ENCODE measurements at places on chromosomes 11 and 22.
A peak's percentile ranks its signal among the peaks of the same experiment; 100 is the strongest.

DNA sequence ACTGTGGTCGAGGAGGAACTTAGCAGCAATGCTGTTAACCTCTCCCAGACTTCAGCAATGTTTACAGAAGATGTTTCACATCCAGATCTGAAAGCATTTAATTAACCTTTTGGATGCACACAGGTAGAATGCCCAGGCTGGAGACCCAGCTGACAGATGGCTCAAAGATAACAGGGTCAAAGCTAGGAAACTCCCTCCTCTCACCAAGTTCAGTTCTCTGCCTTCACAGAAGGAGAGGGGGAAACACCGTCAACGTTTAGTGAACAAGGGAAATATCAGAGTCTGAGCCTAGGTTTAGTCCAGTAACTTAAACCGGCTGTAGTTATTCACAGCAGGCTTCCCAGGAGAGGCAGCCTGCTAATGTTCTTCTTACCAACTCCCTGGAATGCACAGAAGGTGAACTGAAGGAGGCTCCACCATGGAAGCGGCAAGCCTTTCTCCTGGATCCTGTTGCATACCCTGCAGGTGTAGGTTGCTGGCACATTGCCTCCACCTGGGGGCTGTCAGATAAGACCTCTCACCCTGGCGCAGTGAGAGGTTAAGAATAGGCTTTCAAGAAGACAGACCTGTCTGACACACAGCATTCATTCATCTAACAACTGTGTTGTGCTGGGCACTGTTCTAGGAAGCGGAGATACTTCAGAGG, 23.5 kb upstream of the ANKK1 start:
- DNase-seq: no peak

- no peak for DNase-seq
Measured at GRCh38 chr22:36419912-36420882, 32.4 kb upstream of the MYH9 start.

GRCh38 chr11:73495731-73496130, 102.2 kb downstream of the FAM168A start:
- no peak for DNase-seq

DNA sequence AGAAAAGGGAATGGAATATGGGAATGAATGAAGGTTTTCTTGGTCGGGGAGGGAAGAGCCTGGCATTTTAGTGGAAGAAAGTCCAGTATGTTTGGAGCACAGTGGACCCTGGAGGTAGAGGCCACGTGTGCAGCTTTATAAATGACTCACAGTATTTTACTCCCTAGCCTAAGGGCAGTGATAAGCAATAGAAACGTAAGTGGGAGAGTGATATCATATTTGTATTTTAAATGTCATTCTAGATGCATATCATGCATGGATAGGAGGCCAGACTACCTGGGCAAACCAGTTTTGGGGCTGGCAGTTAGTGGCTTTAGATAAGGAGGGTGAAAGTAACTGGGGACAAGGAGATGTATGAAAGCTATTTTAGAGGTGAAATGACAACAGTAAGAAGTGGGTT, 174.1 kb downstream of the ARHGAP42 start:
- DNase-seq: no peak

GRCh38 chr22:25760848-25761595, 19.0 kb downstream of the MYO18B start:
- no peak for DNase-seq

DNA sequence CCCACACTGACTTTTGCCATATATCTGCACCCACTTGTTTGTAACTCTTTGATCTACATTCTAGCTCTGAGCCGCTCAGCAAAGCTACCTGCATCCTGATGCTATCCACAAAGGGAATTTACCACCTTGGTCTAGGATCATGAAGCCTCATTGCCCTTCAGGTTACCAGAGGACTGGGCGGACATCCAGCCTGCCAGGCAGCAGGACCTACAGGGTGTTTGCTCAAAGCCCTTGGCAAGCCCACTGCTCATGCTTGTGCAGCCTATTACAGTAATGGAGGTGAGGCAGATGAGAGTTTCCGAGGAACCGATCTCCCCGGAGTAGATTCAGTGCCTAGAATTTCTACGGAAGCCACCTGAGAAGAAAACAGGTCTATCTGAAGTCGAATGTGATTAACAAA, 417.2 kb downstream of the OPCML start:
- DNase-seq: no peak

DNA sequence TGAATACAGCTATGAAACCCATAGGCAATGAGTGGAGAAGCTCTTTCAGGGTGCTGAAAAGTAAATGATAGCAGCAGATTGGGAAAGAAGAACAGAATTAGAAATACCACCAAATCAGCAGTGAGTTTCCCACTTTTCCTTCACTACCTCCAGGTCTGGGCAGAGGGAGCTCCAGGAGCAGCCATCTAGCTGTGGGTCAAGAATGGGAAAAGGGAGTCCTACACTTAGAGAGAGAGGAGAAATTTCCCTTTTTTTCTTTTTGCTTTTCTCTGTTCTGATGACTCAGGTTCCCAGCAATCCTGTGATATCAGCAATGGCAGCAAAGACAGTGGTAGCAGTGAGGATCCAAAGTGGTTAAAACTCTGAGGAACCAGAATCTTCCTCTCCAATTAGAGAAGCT, 263.9 kb downstream of the NXPE2 start:
- no peak for DNase-seq

GRCh38 chr11:2701898-2702434, 2.2 kb upstream of the KCNQ1OT1 start:
- DNase-seq: no peak

DNA sequence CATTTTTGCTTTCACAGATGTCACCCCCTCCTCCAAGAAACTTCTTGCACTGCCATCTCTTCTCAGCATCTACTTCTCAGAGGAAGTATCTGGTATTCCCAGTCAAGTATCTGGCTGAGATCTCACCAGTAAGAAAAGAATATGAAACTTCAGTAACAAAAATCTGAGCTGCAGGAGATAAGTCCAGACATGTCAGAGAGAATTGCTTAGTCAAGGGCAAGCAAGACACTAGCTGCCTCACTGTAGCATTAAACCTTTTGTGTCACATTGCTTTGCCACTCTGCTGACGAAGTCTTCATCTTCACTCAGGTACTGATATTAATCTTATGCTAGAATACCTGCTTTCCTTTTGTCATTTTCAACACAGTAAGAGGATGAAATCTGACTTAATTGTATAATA, 70.6 kb upstream of the ZC3H12C start:
- no peak for DNase-seq

DNA sequence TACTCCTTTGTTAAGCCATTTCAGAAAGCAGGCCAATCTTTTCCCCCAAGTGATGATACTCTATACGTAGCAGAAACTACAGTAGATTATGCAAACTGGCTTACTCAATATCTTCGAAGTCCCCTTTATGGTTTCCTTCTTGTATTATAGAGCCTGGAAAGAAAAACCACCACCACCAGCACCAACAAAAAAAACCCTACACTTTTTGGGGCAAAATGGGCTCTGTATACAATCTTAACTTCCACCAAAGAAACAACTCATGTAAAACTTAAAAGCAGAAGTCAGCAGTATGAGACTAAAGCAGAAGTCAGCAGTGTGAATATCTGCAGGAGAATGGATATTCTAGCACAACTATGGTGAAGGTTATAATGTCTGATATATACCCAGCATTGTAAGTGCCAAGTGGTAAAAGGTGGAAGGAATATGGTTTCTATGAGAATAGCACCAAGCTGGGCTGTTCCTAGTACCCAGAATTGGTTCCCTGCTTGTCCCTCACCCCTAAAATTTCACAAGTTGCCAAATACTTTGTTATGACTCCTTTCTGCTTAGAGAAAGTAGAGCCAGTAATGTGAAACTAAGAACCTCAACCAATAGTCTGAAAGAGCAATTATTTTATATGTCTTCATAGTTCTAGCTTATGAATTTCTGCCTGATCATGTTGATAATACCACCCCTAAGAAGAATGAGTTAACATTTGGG, 252.1 kb downstream of the SBF2 start:
- DNase-seq: no peak

DNA sequence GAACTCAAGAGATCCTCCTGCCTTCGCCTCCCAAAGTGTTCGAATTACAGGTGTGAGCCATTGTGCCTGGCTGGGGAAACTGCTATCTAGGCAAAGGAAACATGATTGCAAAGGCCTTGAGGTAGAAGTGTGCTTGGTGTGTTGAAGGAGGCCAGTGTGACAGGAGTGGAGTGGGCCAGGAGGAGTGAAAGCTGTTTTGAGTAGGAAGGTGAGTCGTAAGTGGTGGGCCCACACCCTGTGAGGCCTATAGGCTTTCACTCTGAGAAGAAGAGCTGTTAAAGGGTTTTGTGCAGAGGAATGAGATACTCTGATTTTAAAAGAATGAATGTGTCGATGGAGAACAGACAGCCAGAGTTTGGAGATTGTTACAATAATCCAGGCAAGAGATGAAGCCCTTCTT, 43.4 kb downstream of the WEE1 start:
- DNase-seq: no peak

DNA sequence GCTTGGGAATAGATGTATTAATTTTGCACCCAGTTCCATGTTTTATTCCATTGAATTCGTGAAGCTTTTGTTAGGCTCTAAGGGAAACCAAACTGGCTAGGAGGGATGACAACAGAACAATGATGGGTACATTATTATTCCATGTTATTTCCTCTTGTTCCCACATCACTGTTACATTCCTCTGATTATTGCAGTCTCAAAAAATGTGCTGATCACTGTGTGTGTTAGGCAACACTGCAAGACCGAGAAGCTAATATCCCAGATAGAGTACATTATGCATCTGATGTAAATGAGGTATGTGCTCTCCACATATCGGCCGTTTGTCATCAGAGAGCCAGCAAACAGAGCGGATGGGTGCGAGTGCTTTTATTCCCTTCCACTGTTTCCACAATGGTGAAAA, 327.9 kb downstream of the SOX6 start:
- no peak for DNase-seq

DNA sequence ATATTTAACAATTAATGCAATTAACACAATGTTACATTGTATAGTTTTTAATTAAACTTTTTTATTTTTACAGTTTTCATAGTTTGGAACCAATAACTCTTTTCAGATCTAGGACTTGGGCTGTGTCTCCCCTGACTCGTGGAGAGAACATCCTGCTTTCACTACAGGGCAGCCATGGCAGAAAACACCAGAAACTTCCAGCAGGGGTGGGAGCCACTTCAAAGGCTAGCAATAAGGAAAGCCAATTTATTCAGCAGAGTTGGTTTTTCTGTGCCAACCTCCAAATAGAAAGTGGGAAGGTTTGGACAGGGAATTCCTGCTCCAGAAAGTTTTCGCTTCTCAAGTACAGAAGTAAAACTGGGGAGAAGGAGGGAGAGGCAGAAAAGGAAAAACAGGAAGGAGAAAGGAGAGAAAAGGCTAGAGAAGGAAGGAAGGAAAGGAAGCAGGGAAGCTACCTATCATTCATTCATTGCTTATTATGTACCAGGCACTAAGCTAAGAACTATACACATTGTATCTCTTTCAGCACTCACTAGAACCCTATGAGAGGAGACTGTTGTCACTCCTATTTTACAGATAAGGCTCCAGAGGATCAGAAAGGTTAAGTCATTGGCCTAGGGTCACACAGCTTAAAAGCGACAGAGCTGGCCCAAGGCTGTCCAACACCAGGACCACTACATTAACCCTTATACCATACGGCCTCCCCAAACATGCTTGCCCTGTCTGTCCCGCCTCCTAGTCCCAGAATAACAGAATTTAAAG, 54.8 kb upstream of the CREB3L1 start:
- DNase-seq: no peak

- peak; percentile 19 for DNase-seq
Measured at GRCh38 chr11:123137431-123138224, 57.4 kb downstream of the CLMP start.

DNA sequence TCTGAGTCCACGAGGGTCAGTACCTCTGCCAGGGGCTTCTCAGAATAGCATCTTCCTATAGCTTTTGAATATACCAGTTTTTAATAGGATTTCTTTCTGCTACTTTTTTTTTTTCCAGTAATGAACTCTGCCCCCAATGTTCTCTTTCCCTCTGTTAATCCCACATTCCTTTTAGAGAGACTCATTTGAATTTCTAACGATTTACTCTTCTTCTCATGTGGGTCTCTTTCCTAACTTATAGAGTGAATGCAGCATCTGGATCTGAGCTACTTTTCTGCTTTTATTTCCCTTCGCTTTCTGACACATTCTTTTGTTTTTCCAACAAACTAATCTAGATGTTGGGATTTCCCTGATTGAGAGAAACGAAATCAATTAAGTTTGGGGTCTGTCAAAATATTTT, 71.4 kb downstream of the INSC start:
- DNase-seq: no peak

- DNase-seq: no peak
Measured at GRCh38 chr22:46229701-46230100, 20.4 kb downstream of the CDPF1 start.

DNA sequence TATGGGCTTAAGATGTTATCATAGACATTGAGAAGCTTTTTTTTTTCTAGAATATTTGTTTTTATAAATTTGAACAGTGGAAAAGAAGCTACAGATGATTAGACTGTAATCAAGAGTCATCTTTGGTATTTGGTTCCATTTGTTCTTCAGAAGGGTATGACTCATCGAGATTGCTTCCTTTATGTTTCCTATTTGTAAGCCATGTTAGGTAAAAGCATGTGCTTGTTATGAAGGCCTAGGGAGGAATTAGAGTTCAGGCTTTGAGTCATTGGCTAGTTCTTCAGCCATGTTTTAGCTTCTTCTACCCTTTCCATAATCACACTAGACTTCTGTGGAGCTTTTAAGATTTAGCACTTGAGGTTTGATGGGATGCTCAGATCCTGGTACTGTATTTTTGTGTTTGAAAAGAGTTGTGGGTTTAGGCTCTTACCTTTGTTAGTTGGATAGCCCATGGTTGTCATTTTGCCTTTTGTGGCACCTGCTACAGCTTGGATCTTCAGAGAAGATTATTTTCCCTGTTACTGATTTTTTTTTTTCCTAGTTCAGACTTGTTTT, 44.3 kb downstream of the POLD3 start:
- DNase-seq: no peak

DNA sequence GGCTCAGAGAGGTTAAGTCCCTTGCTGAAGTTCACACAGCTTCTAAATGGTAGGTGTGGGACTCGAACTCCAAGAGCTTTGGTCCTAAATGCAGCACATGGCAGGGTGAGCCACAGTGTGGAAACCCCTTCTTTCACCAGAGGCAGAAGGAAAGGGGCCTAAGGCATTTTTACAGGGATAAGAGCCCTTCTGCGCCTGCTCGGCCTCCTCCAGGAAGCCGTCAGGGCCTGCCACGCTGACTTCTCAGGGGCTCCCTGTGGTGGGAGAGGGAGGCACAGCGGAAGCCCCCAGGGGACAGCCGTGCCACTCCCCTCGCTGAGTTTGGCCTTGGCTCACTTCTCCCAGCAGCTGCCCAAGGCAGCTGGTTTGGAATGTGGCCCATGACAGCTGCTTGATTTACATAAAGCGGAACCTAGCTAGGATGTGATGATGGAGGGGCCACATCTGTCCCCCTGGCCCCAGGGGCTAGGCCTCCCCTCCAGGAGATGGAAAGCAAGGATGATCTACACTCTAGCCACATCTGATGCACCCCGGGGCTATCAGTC, 35.4 kb downstream of the CD82 start:
- no peak for DNase-seq

- DNase-seq: no peak
Measured at GRCh38 chr11:108237058-108237481, 14.2 kb downstream of the ATM start.

- DNase-seq: no peak
Measured at GRCh38 chr22:47628477-47629272, 866.2 kb downstream of the TBC1D22A start.

GRCh38 chr22:37088108-37088605, 21.4 kb downstream of the TMPRSS6 start:
- no peak for DNase-seq
